ENCODE measurements at places on chromosomes 12 and 14. TPM values are rescaled to one million over a fixed set of nuclear protein-coding genes. Genes with fewer than 3 reads are reported as not detected.

Gene MYF5
- total RNA-seq = not detected

GRCh38 chr12:52213564-52214420, 19.3 kb upstream of the KRT7 start:
- DNase-seq = peak; percentile 91

- DNase-seq = no peak
These were observed 219.2 kb upstream of the TBX3 start for GRCh38 chr12:114903083-114903691.

DNA sequence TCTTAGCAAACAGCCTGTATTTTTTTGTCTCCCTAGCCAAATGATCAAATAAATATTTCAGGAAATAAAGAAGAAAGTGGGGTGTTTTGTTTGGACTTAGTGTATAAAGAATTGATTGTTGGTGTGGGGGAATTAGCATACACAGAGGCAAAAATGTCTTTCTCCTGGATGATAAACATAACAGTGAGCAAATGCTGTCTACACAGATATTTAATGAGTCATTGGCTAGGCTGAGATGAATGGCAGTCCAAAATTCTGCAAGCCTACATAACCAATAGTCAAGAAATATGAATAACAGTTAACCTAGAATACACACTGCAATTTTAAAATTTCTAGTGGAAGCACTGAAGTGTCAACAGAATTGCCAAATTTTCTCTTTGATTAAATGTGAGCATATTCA, 35.8 kb downstream of the MYF5 start:
- no peak for DNase-seq

All from upper lobe of right lung (tissue), 1 donor.